ENCODE measurements at places on chromosomes 7 and 10.

DNA sequence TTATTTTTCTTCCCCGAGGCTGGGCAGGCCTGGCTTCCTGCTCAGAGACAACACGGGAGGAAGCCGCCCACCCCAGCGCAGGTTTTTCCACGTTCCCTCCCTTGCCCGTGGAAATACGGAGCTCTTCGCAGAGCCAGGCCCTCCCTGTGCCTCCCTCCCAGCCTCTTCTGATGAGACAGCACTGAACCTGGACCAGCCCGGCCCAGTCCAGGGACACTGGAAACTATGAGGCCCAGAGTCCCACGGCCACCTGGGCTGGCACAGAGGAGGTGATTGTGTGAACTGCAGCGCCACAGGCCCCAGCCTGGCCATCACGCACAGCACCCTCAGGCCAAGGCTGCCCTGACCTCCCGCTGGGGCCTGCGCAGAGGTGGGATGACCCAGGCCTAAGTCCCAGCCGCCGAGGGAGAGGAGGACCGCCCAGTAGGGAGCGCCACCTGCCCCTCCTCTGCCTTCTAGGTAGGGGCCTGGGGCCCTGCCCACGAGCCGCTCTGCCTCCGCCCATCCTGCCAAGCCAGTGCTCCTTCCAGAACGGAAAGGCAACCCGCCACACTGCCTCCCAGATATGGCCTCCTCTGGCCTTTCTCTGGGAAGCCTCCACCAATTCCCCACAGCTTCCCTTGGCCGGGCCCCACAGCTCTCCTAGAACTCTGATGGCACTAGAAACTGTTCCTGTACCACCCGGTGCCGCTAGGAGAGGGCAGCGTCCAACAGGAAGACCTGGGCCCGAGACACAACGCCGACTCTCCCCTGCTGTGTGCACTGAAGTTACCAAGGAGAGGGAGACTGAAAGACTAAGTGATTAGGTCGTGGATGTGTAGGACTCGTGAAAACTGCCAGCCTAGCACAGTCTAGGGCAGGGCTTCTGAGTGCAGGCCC lies 57.2 kb downstream of the PROSER2 start:
- DNase-seq = no peak

- no peak for DNase-seq
Observed at GRCh38 chr7:1411414-1411813, 47.9 kb downstream of the MICALL2 start.

DNA sequence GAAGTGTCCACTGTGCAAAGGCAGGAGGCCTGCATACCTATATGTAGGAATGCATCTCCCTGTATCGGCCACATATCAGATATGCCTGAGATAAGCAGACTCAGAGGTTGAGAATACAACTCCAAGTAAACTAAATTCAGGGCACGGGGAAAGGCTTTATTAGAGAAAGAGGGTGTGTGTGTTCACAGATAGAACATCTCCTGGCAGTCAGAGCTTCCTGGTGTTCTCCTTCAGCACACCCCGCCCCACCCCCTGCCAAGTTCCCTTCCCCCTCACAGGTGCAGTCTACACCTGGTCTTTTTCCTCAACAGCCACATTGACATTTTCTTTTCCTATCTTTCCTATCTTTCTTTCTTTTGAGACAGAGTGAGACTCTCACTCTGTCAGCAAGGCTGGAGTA lies 17.1 kb downstream of the GBX1 start:
- DNase-seq = no peak

DNA sequence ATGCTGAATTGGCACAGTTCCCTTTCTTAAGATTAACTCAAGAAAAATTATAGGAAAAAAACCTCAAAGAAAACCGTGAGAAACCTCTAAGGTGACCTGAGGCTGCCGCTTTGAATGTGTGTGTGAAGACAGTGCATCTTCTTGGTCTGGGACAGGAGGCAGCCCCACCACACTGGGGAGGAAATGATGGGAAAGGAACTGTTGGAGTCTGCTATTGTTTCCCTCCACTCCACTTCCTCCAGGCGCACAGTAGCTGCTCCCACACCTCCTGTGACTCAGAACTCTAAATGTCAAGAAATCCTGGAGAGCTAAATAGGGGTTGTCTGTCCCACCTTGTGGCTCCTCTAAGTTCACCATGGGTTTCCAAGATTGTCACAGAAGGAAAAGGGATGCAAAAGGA lies 179.4 kb downstream of the PDE1C start:
- no peak for DNase-seq

DNA sequence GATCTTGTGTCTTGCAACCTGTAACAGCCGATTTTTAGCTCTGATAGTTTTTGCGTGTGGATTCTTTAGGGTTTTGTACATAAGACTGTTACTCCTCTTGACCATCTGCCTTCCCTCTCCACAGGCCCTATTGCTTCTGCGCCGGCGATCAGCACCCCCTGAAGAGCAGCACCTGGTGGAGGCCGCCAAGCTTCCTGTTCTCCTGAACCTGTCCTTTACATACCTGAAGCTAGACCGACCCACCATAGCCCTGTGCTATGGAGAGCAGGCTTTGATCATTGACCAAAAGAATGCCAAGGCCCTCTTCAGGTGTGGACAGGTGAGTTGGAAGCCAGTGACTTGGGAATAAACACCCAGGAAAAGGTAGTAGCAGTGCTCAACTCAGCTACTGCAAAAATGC lies 12.6 kb downstream of the FKBP6 start:
- DNase-seq = no peak

GRCh38 chr7:139451638-139452037 lies 31.8 kb downstream of the KLRG2 start:
- DNase-seq = no peak

DNA sequence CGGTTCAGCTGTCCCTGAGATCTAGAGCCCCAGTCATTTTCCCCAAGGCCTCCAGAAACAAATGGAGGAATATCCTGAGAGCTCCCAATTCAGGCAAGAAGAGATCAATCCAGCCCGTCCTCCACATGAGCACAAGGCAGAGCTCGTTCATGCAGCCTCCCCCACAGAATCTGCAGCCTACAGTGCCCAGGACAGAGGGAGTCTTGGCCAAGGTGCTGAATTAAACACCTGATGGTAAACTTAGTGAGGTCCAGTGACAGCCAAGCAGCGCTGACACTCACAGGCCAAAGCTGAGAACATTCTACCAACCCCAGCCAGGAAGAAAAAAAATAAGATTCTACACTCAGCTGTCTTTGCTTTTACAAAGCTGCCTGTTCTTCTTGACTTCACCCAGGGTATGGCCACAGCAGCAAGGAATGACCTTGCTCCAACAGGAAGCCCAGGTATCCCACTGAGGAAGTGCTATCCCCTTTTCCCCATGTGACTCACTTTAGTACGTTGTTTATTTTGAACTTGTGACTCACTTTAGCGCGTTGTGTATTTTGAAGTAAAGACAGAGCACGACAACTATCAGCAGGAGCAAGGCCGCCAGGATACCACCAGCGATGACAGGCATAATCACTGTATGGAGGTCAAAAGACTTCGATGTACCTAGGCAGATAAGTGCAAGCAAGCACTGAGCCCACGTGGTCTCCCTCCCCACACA lies 4.4 kb upstream of the CUZD1 start:
- no peak for DNase-seq
